ENCODE measurements at places on chromosomes 5 and 9.
A peak's percentile ranks its signal among the peaks of the same experiment; 100 is the strongest.

DNA sequence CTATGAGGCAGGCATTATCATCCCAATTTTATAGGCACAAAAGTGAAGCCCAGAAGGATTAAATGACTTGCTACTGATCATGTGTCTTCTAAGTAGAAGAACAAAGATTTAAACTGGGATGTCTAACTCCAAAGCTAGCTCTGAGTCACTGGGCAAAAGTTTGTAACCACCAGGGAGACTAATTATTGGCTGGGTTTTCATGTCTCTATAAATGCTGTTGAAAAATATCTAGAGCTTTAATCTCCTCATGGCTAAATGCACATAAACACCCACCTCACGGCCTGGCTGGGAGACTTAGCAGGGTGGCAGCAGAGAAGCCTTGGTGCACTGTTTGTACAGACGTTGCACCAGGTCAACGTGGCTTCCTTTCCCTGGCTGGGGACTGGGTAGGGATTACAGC lies 144.6 kb downstream of the MELK start:
- DNase-seq = no peak

DNA sequence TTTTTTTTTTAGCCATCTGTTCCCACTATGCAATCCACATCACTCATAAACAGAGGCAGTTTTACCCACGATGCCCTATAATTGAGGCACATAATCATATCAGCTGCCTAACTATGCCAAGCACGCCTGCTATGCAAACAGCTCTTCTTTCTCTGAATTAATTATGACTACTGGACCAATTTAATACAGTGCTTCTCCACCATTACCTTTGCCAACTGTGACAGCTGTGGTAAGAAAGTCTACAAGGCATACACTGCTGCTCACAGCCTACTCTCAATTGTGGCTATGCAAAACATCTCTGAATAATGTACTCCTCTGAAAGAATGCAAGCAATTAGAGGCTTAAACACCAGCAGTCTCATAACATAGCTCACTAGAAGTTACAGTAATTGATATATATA lies 97.1 kb downstream of the DTWD2 start:
- no peak for DNase-seq

- DNase-seq = no peak
Observed at GRCh38 chr5:32714836-32715235, 3.7 kb downstream of the NPR3 start.

DNA sequence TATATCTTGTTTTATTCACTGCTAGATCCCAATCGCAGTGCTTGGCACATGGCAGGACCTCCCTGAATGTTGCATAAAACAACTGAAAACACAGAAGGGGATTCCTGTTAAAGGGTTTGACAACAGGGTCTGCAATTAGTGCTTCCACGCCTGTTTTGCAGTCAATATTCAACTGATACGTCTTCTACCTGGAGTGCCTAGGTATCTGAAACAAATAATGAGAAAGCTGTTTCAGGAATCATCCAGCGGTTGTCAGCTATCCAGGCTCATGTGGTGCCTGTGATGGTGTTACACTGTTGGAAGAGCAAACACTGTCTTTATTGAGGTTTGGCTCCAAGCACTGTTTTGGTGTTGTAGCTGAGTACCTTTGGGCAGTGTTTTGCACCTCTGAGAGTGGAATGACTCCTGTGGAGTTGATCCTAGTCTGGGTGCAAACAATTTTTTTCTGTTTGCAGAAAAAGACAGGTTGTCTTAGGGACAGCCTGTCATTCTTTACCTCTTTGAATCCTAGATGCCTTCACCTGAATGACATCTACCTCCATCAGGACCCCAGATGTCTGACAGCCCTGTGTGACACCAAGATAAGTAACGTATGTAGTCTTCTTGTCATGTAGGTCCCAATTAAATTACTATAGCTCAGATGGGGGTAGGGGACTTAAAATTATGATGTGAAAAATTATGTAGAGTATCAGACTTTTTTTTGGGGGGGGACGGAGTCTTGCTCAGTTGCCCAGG lies 14.8 kb upstream of the MATR3 start:
- DNase-seq = no peak

GRCh38 chr5:55993013-55993412 lies 1.8 kb downstream of the IL6ST start:
- DNase-seq = no peak

- DNase-seq = no peak
Observed at GRCh38 chr9:103245369-103245768, 250.2 kb downstream of the CYLC2 start.

DNA sequence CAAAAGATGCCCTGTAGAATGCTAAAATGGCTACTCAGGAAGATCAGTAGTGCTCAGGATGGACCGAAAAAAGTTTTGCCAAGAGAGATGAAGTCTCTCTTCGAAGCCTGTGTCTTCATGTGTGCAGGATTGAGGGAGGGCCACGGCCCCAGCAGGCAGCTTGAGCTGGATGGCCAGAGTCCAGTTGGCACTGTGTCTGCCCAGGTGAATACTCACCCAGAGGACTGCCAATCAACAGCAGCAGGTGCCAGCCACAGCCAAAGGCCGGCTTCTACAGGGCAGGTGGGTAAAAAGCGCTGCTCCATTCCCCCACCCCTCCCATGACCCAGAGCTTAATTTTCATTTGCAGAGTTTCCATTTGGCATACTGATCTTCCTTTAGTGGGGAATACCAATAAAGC lies 287.9 kb upstream of the ZNF608 start:
- DNase-seq = no peak

DNA sequence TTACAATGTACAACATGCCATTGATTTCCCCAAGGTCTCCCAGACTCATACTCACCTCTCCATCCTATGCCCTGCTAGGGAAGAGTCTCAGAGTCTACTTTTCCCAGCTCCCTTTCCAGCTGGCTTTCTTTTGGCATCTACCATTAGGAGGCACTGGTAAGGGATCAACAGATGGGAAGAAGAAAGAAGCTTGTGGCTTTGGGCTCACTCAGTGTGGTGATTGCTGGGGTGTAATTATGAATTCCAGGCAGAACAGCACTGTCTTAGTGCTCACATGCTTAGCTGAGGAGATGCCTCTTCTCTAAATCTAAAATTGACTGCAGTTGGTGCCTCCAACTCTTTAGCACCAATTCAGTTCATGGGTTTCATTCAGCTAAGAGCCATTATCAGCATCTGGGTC lies 330.0 kb downstream of the PSAT1 start:
- no peak for DNase-seq

DNA sequence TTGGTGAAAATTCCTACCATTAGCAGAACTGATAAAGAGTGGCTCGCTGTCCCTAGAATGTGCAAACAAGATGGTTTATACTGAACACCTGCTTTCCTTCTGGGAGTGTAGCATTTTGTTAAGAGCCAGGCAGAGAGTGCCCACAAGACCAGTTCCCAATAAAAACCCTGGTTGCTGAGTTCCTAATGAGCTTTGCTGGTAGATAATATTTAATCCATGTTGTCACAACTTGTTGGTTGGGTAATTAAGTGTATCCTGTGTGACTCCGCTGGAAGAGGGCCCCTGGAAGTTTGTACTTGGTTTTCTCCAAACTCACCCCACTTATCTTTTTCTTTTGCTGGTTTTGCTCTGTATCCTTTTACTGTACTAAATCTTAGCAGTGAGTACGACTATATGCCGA lies 39.5 kb upstream of the GOLGA1 start:
- no peak for DNase-seq

DNA sequence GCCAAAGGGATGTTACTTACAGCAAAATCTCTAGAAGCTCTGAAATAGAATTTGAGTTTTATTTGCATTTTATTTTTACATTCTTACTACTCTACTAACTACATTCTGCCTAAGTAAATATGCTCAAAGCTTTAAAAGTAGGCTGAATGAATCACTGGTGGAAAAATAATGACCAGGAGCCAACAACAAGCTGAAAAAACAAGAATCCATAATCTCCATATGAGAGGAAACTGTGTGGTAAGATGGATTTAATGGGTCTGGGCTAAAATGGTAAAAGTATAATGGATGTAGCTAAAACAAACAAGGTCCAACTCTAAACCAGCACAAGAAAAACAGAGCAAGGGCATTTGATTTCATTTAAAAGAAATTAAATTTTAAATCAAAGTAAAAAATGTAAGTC lies 525.8 kb upstream of the FTMT start:
- DNase-seq = no peak

GRCh38 chr5:125151150-125151900 lies 404.9 kb upstream of the ZNF608 start:
- no peak for DNase-seq

- DNase-seq = peak; percentile 37
Observed at GRCh38 chr9:132409828-132410528, at the start of gene CFAP77. Gene CFAP77, plus strand, starts transcription at chr9:132410211. Its CDS starts 61 bp downstream, at chr9:132410272.

GRCh38 chr5:59560553-59560952 lies 333.0 kb downstream of the PDE4D start:
- DNase-seq = no peak
